ENCODE measurements at places on chromosomes 1 and 21.
A peak's percentile ranks its signal among the peaks of the same experiment; 100 is the strongest.

- DNase-seq = no peak
Measured at GRCh38 chr21:46363698-46364097, 39.7 kb downstream of the PCNT start.

DNA sequence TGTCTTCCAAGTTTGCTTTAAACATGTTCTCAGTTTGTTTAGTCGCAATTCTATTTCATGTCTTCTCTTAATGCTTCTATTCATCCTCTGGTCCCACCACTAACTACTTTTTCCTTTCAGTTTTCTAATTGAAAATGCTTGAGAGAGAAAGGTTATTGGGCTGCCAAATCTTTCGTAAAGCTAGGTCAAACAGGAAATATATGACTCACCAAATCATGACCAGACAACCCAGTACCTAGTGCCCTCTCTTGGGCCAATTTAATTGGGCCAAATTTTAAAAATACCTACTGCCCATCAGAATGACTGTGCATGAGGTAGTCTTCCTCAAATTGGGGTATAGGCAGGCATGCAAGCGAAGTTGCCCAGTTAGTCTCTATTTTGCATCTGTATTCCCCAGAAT, 295.4 kb upstream of the PBX1 start:
- no peak for DNase-seq

DNA sequence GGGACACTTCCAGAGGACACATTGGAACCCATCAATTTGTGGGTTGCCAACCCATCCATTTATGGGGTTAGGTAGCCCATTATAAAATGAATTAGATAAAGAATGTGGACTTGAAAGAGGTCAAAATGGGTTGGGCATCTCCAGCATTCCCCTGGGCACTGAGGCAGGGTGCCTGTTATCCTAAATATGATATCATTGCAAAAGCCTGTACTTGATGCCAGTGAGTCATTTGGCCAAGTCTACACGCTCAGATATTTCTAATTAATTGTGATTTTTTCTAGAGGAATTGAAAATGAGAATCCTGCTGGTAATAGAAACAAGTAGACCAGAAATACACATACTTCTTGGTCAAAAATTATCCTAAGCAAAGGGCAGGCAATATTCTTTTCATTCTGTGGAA, 21.9 kb upstream of the NBL1 start:
- DNase-seq = peak; percentile 59

- no peak for DNase-seq
Measured at GRCh38 chr1:19534281-19534680, 48.9 kb upstream of the CAPZB start.

GRCh38 chr1:204382714-204383083, 23.0 kb upstream of the PLEKHA6 start:
- DNase-seq = no peak

GRCh38 chr1:22562584-22563583, at the start of gene EPHA8:
TSS of gene EPHA8 (plus strand) at chr1:22563489. CDS start at chr1:22563636, 147 bp downstream.
- no peak for DNase-seq

DNA sequence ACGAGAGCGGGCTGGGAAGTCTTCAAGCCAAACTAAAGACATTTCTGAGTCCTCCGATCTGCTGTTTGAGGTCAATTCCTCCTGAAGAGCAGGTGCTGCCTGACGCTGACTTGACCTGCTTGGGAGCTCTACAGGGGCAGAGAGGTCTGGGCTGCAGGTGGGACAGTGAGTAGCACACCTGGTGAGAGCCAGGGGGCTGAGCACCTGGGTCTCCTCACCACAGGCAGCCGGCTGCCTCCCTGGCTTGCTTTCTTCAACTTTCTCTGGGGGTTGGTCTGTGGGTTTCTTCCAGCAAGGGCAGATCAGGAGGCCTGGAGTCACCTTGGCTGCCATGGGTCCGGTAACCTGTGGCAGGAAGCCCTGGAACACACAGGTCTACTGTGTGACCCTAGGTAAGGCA, 107.4 kb upstream of the EDN2 start:
- DNase-seq = no peak

GRCh38 chr1:30783256-30783915, 25.8 kb upstream of the LAPTM5 start:
- DNase-seq = no peak

DNA sequence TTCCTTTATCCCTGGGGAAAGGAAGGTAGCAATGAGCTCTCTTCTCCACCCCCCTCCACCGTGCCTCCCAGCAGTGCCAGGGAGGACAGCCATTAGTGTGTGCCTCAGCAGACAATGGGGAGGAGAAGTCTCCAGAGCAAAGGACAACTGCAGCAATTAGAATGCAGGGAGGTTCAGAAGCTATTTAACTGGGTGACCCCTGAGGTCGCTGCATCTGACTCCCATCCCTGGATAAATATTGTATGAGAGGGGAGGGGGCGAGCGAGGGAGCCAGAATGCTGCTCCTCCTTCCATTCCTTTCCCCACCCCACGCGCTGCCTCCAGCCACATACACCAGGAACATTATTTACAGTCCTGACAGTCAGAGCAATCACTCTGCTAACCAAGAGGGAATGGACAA, 59.0 kb downstream of the ERI3 start:
- no peak for DNase-seq

GRCh38 chr21:45276596-45276995, 11.1 kb downstream of the POFUT2 start:
- DNase-seq = no peak

DNA sequence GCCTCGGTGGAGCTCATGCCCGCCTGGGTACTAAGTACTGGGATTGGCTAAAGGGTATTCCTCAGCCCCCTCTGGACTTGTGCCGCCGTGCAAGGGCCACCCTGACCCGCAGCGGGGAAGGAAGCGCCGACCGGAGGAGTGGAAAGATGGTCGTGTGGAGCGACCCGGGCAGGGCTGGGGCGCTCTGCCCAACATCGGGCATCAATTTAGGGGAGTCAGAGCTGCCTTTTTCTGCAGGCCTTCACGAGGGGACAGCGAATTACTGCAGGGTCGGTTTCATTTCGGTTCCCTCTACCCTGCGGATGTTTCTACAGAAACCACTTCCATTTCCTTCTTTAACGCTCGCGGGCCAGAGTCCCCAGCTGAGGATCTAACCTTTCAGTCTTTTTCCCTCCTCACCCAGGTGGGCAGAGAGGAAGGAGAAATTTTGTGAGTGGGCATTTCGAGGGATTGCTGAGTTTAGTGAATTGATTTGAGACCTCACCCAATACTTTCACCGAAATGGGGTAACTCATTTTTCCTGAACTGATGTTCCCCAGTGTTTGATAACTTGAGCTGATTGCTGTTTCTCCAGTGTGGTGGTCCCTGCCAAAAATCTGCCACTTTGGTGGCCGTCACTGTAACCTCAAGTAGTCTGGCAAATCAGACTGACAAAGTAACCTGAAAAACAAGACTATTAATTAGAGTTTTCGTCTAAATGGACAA, 1.1 kb downstream of the TOR1AIP1 start:
- DNase-seq = no peak

DNA sequence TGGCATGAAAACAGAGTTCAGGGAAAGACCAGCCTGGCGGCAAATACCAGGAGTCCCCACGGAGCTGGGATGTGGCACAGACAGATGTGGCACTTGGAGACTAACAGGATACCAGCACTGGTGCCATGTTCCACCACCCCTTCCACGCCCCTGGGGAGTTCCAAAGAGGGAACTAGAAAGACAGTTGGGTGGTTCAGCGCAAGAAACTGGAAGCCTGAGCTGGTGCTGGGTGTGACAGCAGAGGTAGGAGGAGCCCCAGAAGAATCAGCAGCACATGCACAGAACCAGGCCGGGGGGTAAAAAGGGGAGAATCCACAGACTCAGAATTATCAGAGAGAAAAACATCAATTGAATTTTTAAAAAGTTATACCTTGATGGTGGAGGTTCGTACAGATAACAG, 22.4 kb downstream of the DDX20 start:
- DNase-seq = no peak

DNA sequence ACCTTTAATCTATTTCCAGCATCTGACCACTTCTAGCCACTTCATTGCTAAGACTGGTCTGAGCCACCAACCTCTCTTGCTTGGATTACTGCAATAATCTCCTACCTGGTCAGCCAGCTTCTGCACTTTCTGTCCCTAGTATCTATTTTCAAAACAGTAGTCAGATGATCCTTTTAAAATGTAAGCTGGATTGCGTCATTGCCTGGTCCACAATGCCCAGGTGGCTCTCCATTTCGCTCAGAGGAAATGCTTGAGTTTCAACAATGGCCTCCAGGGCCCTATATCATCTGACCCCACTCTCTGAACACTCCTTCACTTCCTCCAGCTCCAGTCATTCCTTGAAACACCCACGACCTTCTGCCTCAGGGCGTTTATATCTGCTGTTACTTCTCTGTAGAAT, 2.3 kb downstream of the FYB2 start:
- DNase-seq = peak; percentile 46

GRCh38 chr1:107954126-107954525, 10.9 kb downstream of the VAV3 start:
- DNase-seq = no peak

- peak; percentile 49 for DNase-seq
Measured at GRCh38 chr21:41664881-41665765, 101.7 kb downstream of the RIPK4 start.

- peak; percentile 93 for DNase-seq
Measured at GRCh38 chr1:155125511-155125945, 2.1 kb upstream of the EFNA1 start.

DNA sequence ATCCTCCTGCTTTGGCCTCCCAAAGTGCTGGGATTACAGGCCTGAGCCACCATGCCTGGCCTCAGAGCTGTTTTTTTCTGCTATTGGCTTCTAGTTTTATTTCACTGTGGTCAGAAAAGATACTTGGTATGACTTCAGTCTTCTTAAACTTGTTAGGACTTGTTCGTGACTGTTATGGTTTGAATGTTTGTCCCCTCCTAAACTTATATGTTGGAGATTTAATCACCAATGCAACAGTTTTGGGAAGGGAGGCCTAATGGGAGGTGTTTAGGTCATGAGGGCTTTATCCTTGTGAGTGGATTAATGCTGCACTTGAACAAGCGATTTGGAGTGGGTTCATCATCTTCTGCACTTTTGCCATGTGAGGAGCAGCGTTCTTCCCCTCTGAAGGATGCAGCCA, 24.5 kb upstream of the SOD1 start:
- peak; percentile 59 for DNase-seq

GRCh38 chr1:244431166-244431565, 20.5 kb downstream of the ADSS2 start:
- DNase-seq = no peak

DNA sequence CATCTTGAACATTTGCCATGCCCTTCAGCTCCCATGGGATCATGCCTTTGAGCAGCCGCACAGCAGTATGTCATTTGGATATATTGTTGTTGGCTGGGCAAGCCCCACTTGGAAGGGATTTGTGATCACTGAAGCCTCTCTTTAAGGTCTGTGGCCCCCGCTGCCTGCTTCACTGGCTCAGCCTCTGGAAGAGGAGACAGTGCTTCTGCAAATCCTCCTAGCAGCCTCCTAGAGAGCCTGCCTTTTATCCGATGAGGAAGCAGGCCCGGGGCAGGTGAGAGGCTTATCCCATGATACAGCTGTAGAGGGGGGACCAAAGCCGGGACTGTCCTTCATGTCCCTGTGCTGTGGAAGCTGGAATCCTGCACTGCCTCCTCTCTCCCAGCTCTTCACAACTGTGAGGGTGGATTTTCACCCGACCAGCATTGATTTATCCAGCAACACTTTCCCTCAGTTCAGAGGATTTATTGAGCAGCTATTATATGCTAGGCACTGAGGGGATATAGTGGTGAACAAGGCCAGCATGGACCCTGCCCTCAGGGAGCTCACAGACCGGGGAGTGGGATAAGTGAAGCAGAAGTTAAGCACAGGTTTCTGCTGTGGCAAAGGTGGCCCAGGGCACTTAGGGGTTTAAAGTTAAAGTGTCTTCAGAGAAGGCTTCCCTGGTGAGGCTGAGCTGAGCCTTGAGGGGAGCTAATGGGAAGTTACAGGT, 3.9 kb downstream of the TMEM61 start:
- DNase-seq = no peak

DNA sequence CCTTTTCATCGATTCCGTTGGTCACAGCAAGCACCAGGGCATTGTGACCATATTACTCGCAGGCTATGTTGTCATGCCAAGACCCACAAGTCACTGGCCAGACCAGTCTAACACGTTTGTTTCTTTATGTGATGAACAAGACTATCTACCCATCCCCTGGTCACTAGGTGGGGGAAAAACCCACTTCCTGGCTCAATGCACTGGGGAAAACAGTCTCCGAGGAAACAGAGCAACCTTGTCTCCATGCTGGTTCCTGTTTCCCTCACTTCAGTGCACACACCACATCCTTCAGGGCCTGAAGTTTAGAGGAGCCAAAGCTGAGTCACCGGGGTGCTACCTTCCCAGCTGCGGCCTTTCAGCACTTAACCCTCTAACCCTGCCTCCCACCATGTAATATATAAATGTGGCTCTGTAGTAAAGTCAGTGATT, 20.9 kb downstream of the ERICH3 start:
- peak; percentile 80 for DNase-seq

GRCh38 chr1:97270508-97271307, 549.1 kb downstream of the PTBP2 start:
- no peak for DNase-seq

GRCh38 chr1:167502192-167502551, 16.2 kb downstream of the CD247 start:
- DNase-seq = no peak

DNA sequence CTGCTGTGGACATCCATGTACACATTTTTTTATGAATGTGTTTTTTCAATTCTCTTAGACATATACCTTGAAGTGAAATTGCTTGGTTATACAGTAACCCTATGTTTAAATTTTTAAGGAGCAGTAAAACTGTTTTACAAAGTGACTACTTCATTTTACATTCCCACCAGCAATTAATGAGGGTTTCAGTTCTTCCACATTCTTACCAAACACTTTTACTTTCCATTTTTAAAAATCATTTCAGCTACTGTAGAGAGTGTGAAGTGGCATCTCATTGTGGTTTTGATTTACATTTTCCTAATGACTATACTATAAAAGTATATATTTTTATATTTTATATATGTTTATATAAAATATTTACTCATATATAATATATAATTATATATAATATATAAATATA, 1221.5 kb downstream of the PLA2G4A start:
- DNase-seq = no peak

GRCh38 chr1:111274653-111275052, 16.0 kb upstream of the CHIA start:
- DNase-seq = no peak

- no peak for DNase-seq
Measured at GRCh38 chr1:48645883-48646282, 130.8 kb downstream of the BEND5 start.

DNA sequence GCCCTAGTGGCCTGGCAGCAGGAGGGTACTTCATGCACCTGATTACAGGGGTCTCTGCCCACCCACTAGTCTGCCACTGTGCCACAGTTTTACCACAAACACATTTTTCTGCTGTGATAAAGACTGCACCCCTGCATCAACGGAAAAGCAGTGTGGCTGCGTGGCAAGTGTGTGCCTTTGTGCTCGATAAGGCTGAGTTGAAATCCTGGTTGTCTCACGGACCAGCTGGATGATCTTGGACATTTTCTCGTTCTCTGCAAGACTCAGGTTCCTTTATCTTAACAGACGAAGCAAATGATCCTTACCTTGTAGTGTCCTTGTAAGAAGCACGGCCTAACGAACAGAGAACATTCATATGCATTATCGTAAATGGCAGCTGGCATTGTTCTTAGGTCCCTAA, 10.2 kb downstream of the GRHL3 start:
- DNase-seq = no peak

GRCh38 chr1:234598974-234599616, 10.9 kb downstream of the IRF2BP2 start:
- DNase-seq = peak; percentile 71

- no peak for DNase-seq
Measured at GRCh38 chr1:185281245-185281644, 35.8 kb downstream of the IVNS1ABP start.

GRCh38 chr1:12229386-12229834, 420 bp upstream of the VPS13D start:
- no peak for DNase-seq

GRCh38 chr1:156076609-156077429, 5.4 kb downstream of the MEX3A start:
- DNase-seq = no peak
